ENCODE measurements at places on chromosomes 1 and 21. TPM values are rescaled to one million over a fixed set of nuclear protein-coding genes. Genes with fewer than 3 reads are reported as not detected.

- no peak for DNase-seq
These were observed 7.5 kb upstream of the LORICRIN start for GRCh38 chr1:153251988-153252387.

The PLCH2 gene
- total RNA-seq = 0.16 TPM

The AGO4 gene
- 14.6 TPM for total RNA-seq

DNA sequence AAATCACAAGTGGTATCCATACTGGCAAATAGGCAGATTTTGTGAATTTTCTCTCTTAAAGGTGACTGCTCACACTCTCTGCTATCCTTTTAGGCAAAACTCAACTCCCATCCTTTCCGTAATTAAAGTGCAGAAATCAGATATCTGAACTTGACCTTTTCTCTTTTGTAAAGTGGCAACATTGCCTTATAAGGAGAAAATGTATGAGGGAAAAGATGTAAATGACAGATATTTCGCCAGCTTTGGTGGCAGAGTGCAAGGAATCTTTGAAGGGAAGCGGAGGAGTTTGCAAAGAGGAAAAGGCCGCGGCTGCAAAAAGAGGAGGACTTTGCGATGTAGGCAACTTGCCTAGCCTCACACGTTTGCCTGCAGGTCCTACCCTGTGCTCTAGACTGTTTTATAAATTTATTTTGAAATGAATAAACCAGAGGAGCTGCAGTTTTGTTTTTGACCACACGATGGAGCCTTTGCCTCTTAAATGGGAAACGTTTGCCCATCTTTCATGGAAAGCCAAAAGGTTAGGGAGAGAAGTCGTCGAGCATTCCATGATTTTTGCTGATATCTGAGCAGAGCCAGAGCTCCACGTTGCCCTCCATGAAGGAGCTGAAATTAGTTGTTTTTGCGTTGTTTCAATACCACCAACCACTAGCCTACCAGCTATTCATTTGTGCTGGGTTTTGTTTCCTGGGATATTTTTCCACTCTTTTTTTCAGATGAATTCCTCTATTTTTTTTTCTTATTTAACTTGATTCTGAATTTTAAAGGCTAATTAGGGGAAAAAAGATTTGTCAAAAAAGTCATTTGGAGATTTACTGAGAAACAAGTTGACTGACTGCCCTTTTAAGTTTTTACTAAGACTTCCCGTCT, 242.3 kb downstream of the LMX1A start:
- DNase-seq = no peak

DNA sequence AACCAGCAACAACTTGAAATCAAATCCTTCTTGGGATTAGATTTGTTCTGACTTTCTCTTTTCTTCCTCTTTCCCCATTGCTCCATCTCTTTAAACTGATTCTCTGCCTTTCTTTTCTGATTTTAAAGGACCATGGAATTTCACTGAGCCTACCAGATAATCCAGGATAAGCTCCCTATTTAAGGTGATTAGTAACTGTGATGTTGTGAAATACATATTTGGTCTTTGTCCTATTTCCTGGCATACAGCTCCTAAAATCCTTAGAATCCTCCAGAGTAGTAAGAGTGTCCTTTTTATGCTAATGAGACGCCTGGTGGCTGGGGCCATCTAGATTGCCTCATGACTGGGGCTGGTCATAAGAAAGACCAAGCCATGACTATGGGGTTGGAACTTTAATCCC, 236.9 kb downstream of the USP25 start:
- DNase-seq = no peak

The SLAMF8 gene
- total RNA-seq = 1.7 TPM

DNA sequence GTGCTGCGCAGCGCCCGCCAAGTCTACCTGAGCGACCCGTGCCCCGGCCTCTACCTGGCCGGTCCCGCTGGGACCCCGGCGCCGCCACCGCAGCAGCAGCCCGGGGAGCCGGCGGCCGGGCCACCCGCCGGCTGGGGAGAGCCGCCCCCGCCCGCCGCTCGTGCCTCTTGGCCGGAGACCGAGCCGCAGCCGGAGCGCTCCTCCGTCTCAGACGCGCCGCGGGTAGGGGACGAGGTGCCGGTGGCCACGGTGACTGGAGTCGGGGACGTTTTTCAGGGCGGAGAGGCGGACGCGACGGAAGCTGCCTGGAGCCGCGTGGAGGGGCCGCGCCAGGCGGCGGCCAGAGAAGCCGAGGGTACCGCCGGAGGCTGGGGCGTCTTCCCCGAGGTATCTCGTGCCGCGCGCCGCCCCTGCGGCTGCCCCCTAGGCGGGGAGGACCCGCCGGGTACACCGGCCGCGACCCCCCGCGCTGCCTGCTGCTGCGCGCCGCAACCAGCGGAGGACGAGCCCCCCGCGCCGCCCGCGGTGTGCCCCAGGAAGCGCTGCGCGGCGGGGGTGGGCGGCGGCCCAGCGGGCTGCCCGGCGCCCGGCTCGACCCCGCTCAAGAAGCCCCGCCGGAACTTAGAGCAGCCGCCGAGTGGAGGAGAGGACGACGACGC, 646 bp downstream of the IER5 start:
- peak; percentile 39 for DNase-seq
